Activated CD8-positive, alpha-beta memory T cell treated with anti-CD3 and anti-CD28 coated beads, Interleukin-2, amount 10 ng/mL, durations not matched to agents 7 days and 5 days (primary cell): ENCODE measurements at places on chromosomes 7 and 10.

- no peak for DNase-seq
These were observed 130.6 kb upstream of the BTBD16 start for GRCh38 chr10:122140461-122140902.

DNA sequence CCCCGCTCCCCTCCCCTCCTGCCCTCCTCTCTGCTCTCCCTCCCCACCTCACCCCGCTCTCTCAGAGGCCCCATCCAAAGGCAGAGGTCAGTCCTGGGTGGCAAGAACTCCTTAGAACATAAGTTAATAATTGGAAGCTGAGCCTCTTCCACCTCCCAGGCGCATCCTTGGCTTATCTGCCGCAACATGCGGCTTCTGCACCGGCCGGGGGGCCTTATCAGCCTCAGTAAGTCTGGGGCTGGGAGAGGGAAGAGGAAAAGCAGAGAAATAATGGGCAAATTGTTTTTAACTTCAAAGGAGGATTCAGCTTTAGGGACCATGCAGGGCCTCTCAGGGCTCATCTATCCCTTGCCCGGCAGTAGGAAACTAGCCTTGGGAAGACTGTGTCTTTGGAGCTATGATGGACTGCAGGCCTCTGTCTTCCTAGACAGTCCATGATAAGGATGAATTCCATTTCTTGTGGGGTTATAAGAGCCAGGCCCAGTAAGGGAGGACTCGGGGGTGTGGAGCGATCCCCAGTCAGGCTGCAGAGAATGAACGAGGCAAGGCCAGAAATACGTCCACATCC lies 411.6 kb downstream of the PLXNA4 start:
- DNase-seq: no peak

- no peak for DNase-seq
These were observed at the start of gene ITIH5 for GRCh38 chr10:7666253-7667023. Gene ITIH5 (minus strand): TSS chr10:7666966. CDS start chr10:7666892, 74 bp downstream.

GRCh38 chr10:110017052-110017451 lies 9.3 kb downstream of the ADD3 start:
- DNase-seq: no peak

GRCh38 chr10:71661779-71662336 lies 57.7 kb downstream of the C10orf105 start:
- no peak for DNase-seq

- DNase-seq: no peak
These were observed 29.4 kb upstream of the GOLGA7B start for GRCh38 chr10:97820096-97820704.

GRCh38 chr7:29071203-29071874 lies 75.0 kb downstream of the CPVL start:
- DNase-seq: no peak

DNA sequence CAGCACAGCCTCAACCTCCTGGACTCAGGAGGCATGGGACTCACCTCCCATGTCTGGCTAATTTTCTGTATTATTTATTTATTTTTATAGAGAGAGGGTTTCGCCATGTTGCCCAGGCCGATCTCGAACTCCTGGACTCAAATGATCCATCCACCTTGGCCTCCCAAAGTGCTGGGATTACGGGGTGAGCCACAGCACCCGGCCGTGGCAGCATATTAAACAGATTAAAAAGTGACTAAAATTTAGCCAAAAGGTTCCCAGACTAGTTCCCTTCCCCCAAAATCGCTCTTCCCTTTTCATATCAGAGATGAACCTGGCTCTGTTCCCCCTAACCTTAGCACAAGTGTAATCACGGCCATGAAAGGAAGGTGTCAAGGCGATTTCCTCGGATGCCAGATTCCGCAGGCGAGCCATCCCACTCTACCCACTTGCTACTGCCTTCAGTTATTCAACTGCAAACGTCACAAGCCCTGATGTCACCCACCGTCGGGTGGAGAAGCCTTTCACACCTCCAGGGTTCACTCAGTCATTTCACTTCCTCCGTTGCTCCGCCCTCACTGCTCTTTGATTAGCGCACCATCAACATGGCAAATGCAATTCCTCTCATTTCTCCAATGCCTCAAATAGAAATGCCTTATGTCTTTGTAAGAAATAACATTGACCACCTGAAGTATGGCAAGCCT lies 104.7 kb upstream of the RHEB start:
- DNase-seq: no peak

DNA sequence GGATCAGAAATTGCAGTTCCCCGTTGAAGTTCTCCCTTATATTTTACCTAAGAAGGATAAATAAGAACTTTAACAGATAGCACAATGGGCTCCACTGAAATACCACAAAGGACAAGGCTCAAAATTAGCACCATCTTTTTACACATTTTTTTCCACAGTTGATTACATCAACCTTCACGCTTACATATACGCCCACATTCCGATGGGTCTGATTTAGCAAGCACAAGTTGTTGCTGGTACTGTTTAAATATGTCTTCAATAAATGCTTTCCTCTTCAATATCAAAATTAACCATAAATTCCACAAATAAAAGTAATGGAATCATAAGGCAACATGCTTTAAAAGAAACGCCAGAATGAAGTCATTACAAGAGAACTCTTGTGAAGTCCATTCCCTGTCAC lies 79.5 kb downstream of the NEBL start:
- DNase-seq: no peak
